HFFc6 (cell line): ENCODE measurements at places on chromosomes 3 and 15. TPM values are rescaled to one million over a fixed set of nuclear protein-coding genes. Genes with fewer than 3 reads are reported as not detected.
A peak's percentile ranks its signal among the peaks of the same experiment; 100 is the strongest.

The TNFSF10 gene
- total RNA-seq, result not detected in 3 replicates

The SOX14 gene
- total RNA-seq, result not detected in 3 replicates

GRCh38 chr15:59833366-59833765 lies 144.2 kb upstream of the BNIP2 start:
- H3K4me1 ChIP-seq, result no peaks in the 10 kb centered on the region
- DNase-seq, result no peak
- H3K4me3 ChIP-seq, result no peak overlapping the region
- no peaks in the 10 kb centered on the region; the same call in 1 of the 2 replicates for H3K27me3 ChIP-seq

DNA sequence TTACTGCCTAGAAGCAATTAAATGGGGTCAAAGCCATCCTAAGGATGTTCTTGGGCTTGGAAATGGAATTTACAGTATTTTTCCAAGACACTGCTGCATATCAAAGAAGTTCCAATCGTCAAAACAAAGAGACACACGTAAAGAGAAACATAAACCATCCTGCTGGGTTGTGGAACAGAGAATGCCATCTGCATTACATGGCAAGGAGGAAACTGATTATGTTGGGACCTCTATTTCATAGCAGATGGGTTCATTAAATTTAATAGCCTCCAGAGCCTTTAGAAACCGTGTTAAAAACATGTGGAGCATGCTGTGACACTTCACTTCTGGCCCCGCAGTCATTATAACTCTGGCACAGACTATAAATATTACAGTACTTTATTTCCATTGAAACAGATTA lies 154.6 kb downstream of the LRTM1 start:
- no peaks in the 10 kb centered on the region for H3K4me1 ChIP-seq
- no peak overlapping the region for H3K27ac ChIP-seq
- H3K36me3 ChIP-seq, result no peaks in the 10 kb centered on the region
- H3K4me3 ChIP-seq, result no peak overlapping the region

DNA sequence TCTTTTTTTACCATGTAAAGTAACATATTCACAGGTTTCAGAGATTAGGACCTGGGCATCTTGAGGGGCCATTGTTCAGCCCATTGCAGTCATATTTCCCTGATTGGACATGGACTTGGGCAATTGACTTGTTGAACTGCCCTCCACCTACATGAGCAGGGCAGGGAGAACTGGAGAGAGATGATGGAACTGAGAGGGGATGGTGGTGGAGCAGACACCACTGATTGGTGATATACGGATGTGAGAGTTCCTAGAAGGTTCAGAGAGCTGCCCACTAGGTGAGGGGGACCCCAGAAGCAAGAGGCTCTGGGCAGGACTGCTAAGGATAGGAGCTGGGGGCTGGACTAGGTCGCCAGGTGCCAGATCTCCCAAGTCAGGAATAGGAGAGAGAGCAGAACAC lies 37.8 kb upstream of the SIAH2 start:
- DNase-seq, result no peak
- H3K27ac ChIP-seq, result no peak overlapping the region
- H3K4me1 ChIP-seq, result no peaks in the 10 kb centered on the region
- peaks cover 17% of the 10 kb centered on the region for H3K27me3 ChIP-seq

DNA sequence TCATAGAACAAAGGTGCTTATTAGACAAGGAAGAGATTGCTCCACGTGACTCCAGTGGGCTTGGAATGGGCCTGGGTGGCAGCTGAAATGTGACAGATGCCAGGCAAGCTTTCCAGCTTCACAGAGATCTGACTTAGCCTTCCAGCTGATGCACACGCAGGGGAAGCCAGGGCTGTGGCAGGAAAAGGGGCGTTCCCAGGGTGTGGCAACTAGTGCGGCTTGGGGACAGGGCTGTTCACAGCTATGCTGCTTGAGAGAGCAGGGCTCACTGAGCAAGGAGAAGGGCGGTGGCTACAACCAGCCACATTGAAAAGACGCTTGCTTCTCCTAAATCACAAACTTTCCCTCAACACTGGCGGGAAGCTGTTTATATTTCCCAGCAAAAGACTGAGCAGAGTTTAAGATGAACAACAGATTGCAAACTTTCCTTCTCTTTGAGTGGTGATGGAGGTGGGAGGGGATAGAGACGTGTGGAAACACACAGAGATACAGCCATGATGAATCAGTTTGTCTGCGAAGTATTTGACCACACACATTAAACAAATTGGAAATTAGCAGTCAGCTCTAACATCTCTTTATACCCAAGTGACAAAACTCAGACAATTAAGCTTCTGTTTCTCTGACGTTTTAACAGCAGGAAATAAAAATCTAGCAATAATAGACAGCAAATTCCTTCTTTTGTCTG lies 127.5 kb downstream of the BDH1 start:
- no peaks in the 10 kb centered on the region for H3K36me3 ChIP-seq
- peak; percentile 38 for DNase-seq
- peak overlapping the region; percentile 47 for H3K27ac ChIP-seq
- peaks cover 55% of the 10 kb centered on the region for H3K4me1 ChIP-seq
- H3K27me3 ChIP-seq, result peaks cover 18% of the 10 kb centered on the region
- H3K4me3 ChIP-seq, result peak overlapping the region; percentile 65

The COL6A5 gene
- not detected in 2 replicates for total RNA-seq

The ARHGEF26 gene
- not detected in 3 replicates for total RNA-seq

The PLCD1 gene
- total RNA-seq, result 11.5 to 18.5 TPM (median 14.5 TPM) in 3 replicates
